Right atrium auricular region (tissue), 2 donors: ENCODE measurements at places on chromosomes 6 and 20. TPM values are rescaled to one million over a fixed set of nuclear protein-coding genes. Genes with fewer than 3 reads are reported as not detected.

IYD gene
- total RNA-seq, result not detected

PPP1R16B gene
- 6.6 TPM for total RNA-seq

NOP56 gene
- total RNA-seq, result 47.1 TPM

KPNA5 gene
- 6.9 TPM for total RNA-seq

IL20RA gene
- 0.12 TPM for total RNA-seq

C6orf118 gene
- total RNA-seq, result not detected

OR2H2 gene
- total RNA-seq, result not detected

COL10A1 gene
- not detected for total RNA-seq

PSORS1C2 gene
- not detected for total RNA-seq

COL11A2 gene
- 0.63 TPM for total RNA-seq

MAS1 gene
- total RNA-seq, result not detected

DNA sequence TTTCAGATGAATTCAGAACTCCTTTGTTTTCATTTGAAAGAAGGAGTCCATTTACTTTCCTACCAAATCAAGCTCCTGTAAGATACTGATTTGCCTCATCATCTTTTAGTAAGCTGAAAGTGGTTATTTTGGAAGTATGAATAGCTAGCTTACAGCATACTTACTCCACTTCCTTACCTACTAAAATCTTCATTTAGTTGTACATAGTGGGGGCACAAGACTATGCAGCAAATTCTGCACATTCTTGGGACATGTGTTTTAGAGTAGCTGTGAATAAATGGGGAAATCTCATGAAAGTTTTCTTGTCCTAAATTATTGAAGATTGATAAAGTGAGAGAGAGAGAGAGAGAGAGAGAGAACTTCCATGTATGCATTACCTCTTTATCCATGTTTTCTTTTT is 256.3 kb downstream of the OGFRL1 start:
- DNase-seq, result no peak

DNA sequence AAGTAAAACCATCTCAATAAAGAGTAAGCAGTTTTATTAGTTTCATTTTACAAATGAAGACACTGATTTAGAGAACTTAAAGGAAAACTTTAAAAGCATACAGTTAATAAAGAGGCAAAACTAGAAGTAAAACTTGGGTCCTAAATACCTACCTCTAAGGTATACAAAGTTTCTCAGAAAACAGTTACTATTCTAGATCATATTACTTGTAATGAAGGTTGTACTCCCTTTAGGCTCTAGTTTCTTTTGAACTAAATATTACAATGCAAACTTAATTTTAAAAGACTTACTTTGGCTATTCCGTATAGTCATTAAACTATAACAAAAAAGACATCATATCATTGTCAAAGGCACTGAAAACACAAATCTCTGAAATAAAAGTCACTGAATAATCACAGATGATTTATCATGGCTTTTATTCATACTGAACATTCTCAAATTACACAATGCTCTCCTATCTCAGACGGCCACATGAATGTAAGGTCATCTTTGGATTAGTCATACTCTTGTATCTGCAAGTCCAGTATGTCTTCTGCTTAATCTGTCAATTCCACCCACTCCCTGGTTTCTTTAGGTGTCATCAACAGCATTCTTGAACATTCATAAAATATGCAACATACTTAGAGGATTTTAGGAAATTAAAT is 361.6 kb upstream of the RUNX2 start:
- no peak for DNase-seq

DNA sequence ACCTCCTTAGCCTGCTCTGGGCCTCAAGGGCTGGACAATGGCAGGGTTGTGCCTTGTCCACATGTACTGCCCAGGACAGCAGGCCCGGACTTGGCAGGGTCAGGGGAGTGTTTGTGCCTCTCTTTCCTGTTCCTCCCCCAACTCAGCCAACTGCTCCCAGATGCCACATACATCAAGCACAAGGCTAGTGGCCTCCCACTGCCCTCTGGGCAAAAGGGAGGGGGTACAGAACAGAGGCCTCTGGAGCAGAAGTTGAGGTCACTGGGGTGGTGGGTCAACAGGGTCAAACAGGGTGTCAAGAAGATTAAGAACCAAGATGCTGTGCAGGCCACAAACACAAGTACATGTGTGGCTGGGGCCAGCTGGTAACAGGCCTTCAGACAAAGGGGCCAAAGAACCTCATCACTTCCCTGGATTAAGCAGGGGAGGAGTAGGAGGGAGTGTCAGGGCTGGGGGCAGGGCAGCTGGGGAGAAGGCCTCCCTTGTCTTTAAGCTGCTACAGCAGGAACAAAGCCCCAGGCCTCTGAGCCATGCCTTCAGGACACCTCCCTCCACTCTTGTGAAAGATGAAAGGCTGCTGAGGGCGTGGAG is 36.0 kb downstream of the KCNK5 start:
- no peak for DNase-seq

DNA sequence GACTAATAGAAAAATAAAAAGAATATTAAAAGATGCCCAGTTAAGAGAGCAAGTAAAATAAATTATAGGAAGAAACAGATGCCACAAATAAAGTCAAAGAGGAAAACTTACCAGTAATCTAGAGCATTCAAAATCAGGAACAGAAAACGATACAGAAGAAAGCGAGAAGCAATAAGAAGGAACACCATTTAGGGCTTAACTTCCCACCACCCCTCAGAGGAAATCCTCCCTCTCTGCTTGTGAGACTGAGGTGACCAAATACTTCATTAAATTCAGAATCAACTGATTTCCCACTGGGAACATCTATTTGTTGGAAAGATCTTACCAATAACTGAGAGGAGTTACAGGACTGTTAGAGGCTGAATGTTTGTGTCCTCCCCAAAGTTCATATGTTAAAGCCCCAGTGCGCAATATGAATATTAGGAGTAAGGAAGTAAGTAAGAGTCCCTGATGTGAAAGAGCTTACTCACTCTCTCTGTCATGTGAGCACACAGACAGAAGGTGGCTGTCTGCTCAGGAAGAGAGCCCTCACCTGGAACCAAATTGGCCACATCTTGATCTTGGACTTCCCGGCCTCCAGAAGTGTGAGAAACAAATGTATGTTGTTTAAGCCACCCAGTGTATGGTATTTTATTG is 19.5 kb downstream of the KATNA1 start:
- no peak for DNase-seq

DNA sequence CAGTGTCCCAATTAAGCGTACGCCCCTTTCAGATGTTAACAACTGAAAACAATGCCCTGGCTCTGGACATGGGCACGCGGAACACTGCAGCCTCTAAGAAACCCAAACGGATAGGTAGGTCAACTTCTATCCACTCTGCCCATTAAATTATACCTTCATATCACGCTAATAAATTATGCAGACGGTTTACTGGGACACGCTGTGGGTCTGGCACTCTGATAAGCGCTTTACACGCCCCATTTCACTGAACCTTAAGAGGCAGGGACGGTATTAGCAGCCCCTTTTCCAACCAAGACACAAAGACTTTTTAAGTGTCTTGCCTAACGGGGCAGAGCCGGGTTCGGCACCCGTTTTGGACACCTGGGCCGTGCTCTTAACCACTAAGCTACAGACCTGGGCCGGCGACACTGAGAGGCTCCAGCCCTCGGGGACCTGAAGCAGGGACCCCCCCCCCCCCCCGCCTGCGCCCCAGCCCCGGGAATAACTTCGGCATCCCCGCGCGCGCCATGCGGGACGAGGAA is 744 bp downstream of the STAU1 start:
- no peak for DNase-seq

DNA sequence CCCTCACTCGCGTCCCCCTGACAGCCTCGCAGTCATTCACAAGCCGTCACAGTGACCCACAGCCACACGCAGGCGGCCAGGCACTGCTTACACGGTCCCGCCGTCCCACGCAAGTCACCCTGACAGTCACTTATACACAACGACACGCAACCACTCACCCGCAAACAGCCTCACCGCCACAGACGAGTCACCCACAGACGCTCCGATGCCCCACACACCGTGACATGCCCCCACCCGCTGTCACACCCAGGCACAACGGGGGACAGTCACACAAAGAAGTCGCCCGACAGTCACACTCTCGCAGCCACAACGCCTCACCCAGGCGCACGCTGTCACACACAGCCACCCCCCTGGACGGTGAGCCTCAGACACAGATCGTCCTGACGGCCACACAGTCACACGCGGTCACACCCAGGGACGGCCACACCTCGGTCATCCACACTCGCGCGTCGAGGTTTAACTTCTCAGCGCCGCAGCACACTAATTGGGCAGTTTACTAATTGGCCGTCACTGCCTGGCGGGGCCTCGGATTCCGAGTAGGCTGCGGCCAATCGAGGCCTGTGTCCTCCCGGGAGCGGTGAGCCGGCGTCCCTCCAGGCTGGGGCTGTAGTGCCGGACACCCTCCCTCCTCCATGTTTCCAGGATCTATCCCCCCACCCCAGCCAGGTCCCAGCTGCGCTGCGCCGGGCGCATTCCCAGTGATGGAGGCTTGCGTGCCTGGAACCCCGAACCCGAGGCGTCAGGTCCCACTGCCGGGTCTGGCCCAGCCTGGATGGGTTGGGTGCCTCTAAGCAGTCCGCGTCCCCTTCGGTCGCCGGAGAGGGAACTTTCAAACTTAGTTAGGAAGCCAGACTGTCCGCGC is 790 bp downstream of the TOX2 start:
- no peak for DNase-seq

DNA sequence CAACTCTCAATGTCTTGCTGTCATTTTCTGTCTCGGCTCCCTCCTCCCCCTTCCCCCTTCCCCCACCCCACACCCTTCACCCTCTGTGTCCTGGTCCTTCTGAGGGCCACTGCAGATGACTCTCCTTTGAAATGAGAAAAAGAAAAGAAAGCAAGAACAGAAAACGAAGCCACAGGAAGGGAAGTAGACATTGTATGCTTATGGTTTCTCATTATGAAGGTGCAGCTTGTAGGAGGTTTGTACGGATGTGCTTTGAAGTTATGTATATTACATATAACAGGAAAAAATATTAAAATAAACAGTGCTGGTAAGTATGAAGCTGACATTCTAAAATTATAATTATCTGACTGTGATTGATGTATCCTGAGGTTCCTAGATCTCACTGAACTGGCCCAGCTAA is 6.3 kb upstream of the AAR2 start:
- DNase-seq, result no peak

DNA sequence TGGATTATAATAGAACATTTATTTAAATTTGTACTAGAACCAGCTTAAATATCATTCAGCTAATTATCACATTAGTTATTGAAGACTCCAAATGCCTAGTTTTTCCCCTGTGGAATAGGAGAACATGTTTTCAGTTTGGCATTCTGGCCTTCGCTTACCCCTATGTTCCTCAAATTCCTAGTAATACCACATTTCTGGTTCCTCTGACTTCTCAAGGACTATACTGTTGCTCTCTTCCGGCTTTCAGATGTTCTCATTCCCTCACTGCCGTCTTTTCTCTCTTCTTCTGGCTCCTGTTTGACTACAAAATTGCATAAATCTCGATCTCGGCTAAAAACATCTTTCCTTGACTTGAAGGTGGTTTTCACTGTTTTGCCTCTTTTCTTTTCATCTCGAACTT is 71.8 kb upstream of the KHDRBS2 start:
- no peak for DNase-seq

DNA sequence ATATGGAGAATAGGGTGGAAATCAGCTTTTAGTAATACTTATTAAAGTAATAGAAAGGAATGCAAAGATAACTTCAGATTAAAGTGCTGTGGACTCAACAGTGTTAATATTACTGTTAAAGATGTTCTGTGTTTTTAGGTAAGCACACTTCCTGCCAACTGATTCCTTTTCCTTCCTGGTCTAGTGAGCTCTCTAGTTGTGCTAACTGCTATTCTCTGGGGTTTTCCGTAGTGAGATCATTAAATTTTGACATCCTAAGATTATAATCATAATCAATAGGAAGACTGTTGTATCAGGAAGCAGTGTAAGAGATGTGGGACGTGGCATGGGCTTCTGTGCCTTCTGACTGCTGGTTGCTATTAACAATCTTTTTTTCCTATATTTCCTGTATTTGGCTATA is 1.2 kb upstream of the TMEM217 start:
- no peak for DNase-seq

DNA sequence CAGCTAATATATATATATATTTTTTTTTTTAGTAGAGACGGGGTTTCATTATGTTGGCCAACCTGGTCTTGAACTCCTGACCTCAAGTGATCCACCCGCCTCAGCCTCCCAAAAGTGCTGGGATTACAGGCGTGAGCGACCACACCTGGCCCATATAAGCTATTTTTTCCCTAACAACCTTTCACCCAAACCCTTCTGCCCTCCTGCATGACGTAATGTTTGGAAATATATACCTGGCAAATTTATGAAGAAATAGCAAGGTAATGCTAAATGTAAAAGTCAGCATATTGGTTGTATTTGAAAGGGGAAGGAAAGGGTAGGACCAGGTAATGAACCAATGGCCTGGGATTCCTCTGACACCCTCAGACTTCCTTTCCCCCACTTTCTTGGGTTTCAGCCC is 325.5 kb upstream of the ARID1B start:
- no peak for DNase-seq
